ENCODE measurements at places on chromosomes 2 and 18. TPM values are rescaled to one million over a fixed set of nuclear protein-coding genes. Genes with fewer than 3 reads are reported as not detected.

DSG2 gene
- 0.12 TPM for total RNA-seq

FOXI3 gene
- total RNA-seq = not detected

CDC42EP3 gene
- total RNA-seq = 217 TPM

LYG2 gene
- not detected for total RNA-seq

SULT1C4 gene
- total RNA-seq = 0.16 TPM

FEV gene
- not detected for total RNA-seq

SLC30A3 gene
- total RNA-seq = not detected

ATAD2B gene
- 16.4 TPM for total RNA-seq

ARHGAP15 gene
- 0.49 TPM for total RNA-seq

MPHOSPH10 gene
- total RNA-seq = 18.7 TPM

SOWAHC gene
- 11.8 TPM for total RNA-seq

KCNJ13 gene
- total RNA-seq = not detected

ZNF521 gene
- 94.4 TPM for total RNA-seq

ENOSF1 gene
- 50.1 TPM for total RNA-seq

APOB gene
- under 0.01 TPM for total RNA-seq

ST3GAL5 gene
- total RNA-seq = 25.0 TPM

NFU1 gene
- total RNA-seq = 25.4 TPM

ITGA6 gene
- total RNA-seq = 23.1 TPM

CCL20 gene
- not detected for total RNA-seq

LAMA1 gene
- 1.9 TPM for total RNA-seq

CHRNG gene
- total RNA-seq = not detected

TMEM169 gene
- total RNA-seq = 1.8 TPM

ST8SIA3 gene
- not detected for total RNA-seq

FAM161A gene
- 1.6 TPM for total RNA-seq

MC5R gene
- total RNA-seq = not detected

ACAA2 gene
- 54.0 TPM for total RNA-seq

MTA3 gene
- 32.5 TPM for total RNA-seq

EML6 gene
- 3.2 TPM for total RNA-seq

CHRNA1 gene
- total RNA-seq = not detected

NT5C1B gene
- total RNA-seq = not detected

TSPYL6 gene
- total RNA-seq = not detected

PLGLB2 gene
- total RNA-seq = 2.8 TPM

PROM2 gene
- total RNA-seq = 0.36 TPM

NCKAP5 gene
- 0.85 TPM for total RNA-seq

SRD5A2 gene
- total RNA-seq = 11.4 TPM

HIBCH gene
- total RNA-seq = 10.6 TPM

DAW1 gene
- total RNA-seq = not detected

UGT1A4 gene
- total RNA-seq = not detected

TDRD15 gene
- total RNA-seq = not detected

ZSWIM2 gene
- 0.81 TPM for total RNA-seq

OSBPL6 gene
- 5.5 TPM for total RNA-seq

OBSL1 gene
- total RNA-seq = 81.8 TPM

SERPINB11 gene
- not detected for total RNA-seq

LMAN1 gene
- total RNA-seq = 219 TPM

SIX3 gene
- not detected for total RNA-seq

AGXT gene
- total RNA-seq = not detected

CCDC141 gene
- total RNA-seq = not detected
